ENCODE measurements at places on chromosomes 1 and 21. TPM values are rescaled to one million over a fixed set of nuclear protein-coding genes. Genes with fewer than 3 reads are reported as not detected.

CLCA2 gene
- not detected for total RNA-seq

WNT2B gene
- 0.40 TPM for total RNA-seq

LCE1E gene
- not detected for total RNA-seq

TRIM58 gene
- 1.7 TPM for total RNA-seq

RCOR3 gene
- total RNA-seq = 103 TPM

LCE6A gene
- not detected for total RNA-seq

OR2AK2 gene
- total RNA-seq = not detected

OR6K3 gene
- total RNA-seq = not detected

KRTAP20-4 gene
- not detected for total RNA-seq

FCRL3 gene
- not detected for total RNA-seq

DNA sequence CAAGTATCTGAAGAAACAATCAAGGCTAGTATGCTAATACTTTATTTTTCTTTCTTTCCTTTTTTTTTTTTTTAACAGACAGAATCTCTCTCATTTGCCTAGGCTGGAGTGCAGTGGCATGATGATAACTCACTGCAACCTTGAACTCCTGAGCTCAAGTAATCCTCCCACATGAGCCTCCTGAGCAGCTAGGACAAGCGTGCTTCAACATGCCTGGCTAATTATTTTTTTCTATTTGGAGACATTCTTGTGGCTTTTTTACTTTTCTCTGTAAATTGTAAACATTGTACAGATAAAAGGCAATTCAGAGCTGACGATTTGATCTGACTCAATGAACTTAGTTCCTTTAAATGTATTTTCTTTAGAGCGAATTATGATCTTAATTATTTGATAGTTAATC, 41.4 kb downstream of the CCDC18 start:
- no peak overlapping the region for H3K27ac ChIP-seq
- no peak for DNase-seq
- H3K4me3 ChIP-seq = no peak overlapping the region
- H3K27me3 ChIP-seq = no peaks in the 10 kb centered on the region
- peaks cover 84% of the 10 kb centered on the region for H3K36me3 ChIP-seq

DNA sequence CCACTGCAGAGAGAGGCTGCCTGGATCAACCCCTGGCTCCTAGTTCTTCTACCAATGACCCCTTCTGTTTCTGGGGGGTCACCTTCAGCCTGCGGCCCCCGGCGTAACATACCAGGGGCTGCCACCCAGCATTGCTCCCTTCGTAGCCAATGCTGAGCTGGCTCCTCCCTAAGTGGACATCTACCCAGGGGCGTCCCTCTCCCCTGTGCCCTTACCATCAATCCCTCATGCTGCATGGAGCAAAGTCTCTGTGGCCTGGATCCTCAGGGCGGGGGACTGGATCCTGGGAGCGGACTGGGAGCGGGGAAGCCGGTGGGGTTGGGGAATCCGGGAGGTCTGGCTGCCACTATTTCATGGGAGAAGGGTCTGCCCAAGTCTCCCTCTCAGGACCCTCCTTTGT, 28.6 kb downstream of the TRIM67 start:
- DNase-seq = no peak
- no peaks in the 10 kb centered on the region for H3K36me3 ChIP-seq
- H3K4me1 ChIP-seq = peaks cover 13% of the 10 kb centered on the region

DNA sequence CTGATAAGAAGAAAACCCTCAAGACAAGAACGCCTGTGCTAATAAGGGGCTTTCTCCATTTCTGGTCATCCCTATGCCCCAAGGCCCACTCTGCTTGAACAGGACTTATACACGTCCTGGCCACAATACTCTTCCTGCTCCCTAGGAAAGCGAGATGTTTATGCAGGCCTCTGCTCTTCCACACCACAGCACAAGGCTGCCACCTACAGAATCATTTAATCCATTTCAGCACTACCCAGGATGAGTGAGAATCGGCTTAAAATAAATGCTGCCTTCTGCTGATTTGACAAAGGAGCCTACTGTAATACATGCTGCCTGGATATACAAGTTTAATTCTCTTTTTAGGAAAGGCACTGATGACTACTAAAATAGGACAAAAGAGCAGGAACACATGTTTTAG, 29.4 kb downstream of the FRRS1 start:
- peaks cover 31% of the 10 kb centered on the region for H3K36me3 ChIP-seq
- H3K27ac ChIP-seq = no peak overlapping the region
- H3K27me3 ChIP-seq = no peaks in the 10 kb centered on the region
- peaks cover 2% of the 10 kb centered on the region for H3K4me1 ChIP-seq
- DNase-seq = peak; percentile 75
- H3K4me3 ChIP-seq = no peak overlapping the region

- peaks cover 57% of the 10 kb centered on the region for H3K36me3 ChIP-seq
- DNase-seq = no peak
- no peak overlapping the region for H3K27ac ChIP-seq
Observed at GRCh38 chr1:156560585-156561163, 11.7 kb downstream of the IQGAP3 start.

- H3K4me1 ChIP-seq = no peaks in the 10 kb centered on the region
- H3K27me3 ChIP-seq = peaks cover 40% of the 10 kb centered on the region
- peak overlapping the region; percentile 74 for H3K4me3 ChIP-seq
- peak; percentile 94 for DNase-seq
- no peaks in the 10 kb centered on the region for H3K36me3 ChIP-seq
Observed at GRCh38 chr21:33127154-33127867, 57.4 kb downstream of the OLIG1 start.

- no peaks in the 10 kb centered on the region for H3K4me1 ChIP-seq
- H3K27me3 ChIP-seq = no peaks in the 10 kb centered on the region
- H3K27ac ChIP-seq = no peak overlapping the region
- peak; percentile 20 for DNase-seq
- H3K4me3 ChIP-seq = no peak overlapping the region
Observed at GRCh38 chr1:157288492-157288891, 150.3 kb upstream of the ETV3 start.

- H3K4me1 ChIP-seq = peaks cover 3% of the 10 kb centered on the region
- peaks cover 44% of the 10 kb centered on the region for H3K27me3 ChIP-seq
- no peak overlapping the region for H3K27ac ChIP-seq
Observed at GRCh38 chr1:1601564-1602303, 1.8 kb upstream of the FNDC10 start.

DNA sequence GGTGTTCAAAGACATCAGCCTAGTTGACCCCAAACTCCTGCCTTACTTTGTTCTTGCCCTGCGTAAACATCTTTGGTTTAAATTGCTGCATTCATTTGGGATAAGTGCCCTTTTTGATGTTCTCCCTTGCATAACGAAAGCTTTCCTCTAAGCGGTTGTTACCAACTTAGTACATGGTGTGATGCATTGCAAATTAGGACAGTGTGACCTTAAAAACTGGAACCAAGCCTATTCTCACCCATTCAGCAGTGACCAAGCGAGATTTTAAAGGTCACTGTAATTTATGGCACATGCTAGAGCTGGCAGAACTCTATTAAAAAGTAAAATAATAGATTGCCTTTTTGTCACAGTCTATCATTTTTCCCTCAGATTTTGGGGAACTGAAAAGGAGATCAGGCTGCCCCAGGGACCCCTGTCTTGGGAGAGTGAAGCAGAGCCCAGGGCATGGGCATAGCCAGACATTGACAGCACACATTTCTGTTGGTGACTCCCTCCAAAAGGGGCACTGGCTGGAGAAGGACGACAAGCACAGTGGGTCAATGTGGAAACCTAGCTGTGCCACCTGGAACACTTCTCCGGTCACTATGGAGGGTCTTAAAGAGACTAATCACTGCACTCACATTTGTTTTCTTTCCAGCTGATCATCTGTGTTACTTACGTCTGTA, 63.9 kb downstream of the KCNK1 start:
- no peaks in the 10 kb centered on the region for H3K27me3 ChIP-seq
- H3K27ac ChIP-seq = no peak overlapping the region
- H3K36me3 ChIP-seq = peaks cover 40% of the 10 kb centered on the region
- peak overlapping the region; percentile 2 for H3K4me3 ChIP-seq
- H3K4me1 ChIP-seq = peaks cover 13% of the 10 kb centered on the region
- no peak for DNase-seq

- no peak overlapping the region for H3K27ac ChIP-seq
- no peaks in the 10 kb centered on the region for H3K4me1 ChIP-seq
- DNase-seq = no peak
- no peak overlapping the region for H3K4me3 ChIP-seq
Observed at GRCh38 chr21:35489389-35489980, 440.4 kb upstream of the RUNX1 start.

DNA sequence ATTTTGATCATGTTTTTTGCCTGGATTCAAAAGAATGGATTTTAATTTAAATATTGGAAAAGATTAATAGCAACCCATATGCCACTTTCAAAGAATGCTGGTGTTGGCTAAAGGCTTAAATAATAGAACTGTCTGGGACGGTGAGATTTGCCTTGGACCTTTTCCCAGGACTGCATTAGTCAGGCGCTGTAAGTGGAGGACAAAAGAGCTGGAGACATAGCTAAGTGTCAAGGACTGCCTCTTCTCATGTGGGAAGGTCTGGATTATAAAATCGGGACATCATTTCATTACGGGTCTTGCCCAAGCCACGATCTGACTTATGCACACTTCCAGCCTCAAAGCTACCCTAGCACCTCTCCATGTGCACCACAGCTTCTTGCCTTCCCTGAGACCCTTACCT, 458.5 kb upstream of the DEPDC1 start:
- no peak overlapping the region for H3K4me3 ChIP-seq
- no peaks in the 10 kb centered on the region for H3K4me1 ChIP-seq
- H3K36me3 ChIP-seq = no peaks in the 10 kb centered on the region
- no peak for DNase-seq
- no peak overlapping the region for H3K27ac ChIP-seq

- no peak overlapping the region for H3K4me3 ChIP-seq
- H3K36me3 ChIP-seq = no peaks in the 10 kb centered on the region
- H3K27ac ChIP-seq = no peak overlapping the region
Observed at GRCh38 chr1:196723325-196724185, 51.1 kb upstream of the CFHR3 start.

GRCh38 chr1:55057270-55057955, 18.1 kb downstream of the PCSK9 start:
- H3K27me3 ChIP-seq = no peaks in the 10 kb centered on the region
- no peak overlapping the region for H3K27ac ChIP-seq
- DNase-seq = no peak
- H3K4me1 ChIP-seq = no peaks in the 10 kb centered on the region

DNA sequence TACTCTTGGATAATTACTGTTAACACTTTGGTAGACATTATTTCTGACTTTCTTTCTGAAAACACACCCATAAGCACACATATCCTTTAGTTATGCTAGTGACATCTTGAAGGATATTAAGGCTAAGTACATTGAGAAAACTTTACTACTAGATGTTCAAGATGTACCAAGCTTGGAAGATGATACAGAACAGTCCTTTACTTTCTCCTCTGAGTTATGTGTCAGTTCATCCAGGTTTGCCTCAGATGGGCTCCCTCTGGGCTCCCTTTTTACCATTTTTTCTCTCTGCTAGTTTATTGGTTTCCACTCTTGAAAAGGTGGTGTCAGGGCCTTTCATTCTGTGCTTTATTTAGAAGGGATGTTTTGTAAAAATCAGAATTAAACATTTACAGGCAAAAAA, 172.3 kb downstream of the S1PR1 start:
- H3K4me1 ChIP-seq = no peaks in the 10 kb centered on the region
- peaks cover 29% of the 10 kb centered on the region for H3K27me3 ChIP-seq
- no peak overlapping the region for H3K4me3 ChIP-seq
- H3K27ac ChIP-seq = no peak overlapping the region

DNA sequence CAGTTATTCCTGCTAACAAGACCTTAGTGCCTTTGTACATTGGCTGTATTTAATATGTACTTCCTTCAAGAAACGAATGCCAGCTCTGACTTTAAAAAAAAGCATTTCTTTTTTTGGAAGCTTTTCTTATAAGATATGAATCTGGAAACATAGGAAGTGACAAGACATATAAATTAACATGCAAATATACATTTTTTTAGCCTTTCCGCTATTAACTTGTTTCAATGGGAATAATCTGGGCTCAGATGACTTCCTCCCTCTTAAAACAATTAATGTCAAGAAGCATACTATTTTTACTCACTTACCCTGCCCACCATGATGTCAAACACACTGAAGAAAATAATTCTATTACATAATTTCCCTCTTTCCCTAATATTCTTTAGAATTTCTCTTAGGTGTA, 1.4 kb downstream of the DENND1B start:
- no peaks in the 10 kb centered on the region for H3K27me3 ChIP-seq
- H3K36me3 ChIP-seq = no peaks in the 10 kb centered on the region
- no peak overlapping the region for H3K27ac ChIP-seq
- DNase-seq = no peak
- H3K4me1 ChIP-seq = peaks cover 3% of the 10 kb centered on the region

- H3K4me1 ChIP-seq = no peaks in the 10 kb centered on the region
- no peak for DNase-seq
- H3K36me3 ChIP-seq = no peaks in the 10 kb centered on the region
- no peak overlapping the region for H3K4me3 ChIP-seq
- no peak overlapping the region for H3K27ac ChIP-seq
- H3K27me3 ChIP-seq = peaks cover 76% of the 10 kb centered on the region
Observed at GRCh38 chr1:55329808-55330432, 114.8 kb upstream of the USP24 start.

- no peak overlapping the region for H3K4me3 ChIP-seq
- peaks cover 71% of the 10 kb centered on the region for H3K27me3 ChIP-seq
- H3K36me3 ChIP-seq = no peaks in the 10 kb centered on the region
- no peak for DNase-seq
- no peak overlapping the region for H3K27ac ChIP-seq
Observed at GRCh38 chr1:207964195-207964966, 53.5 kb upstream of the CD34 start.
